Cardiac muscle cell (in vitro differentiated cells and primary cell): ENCODE measurements at places on chromosomes 4 and X.

- no peak overlapping the region for H3K4me3 ChIP-seq
- H3K27me3 ChIP-seq = no peaks in the 10 kb centered on the region
- no peak overlapping the region for H3K27ac ChIP-seq
- peak; percentile 24 for DNase-seq
- no peaks in the 10 kb centered on the region for H3K4me1 ChIP-seq
Observed at GRCh38 chr4:69546134-69546765, 50.5 kb upstream of the UGT2B4 start.

- H3K27ac ChIP-seq = no peak overlapping the region
- H3K27me3 ChIP-seq = no peaks in the 10 kb centered on the region
- H3K36me3 ChIP-seq = no peaks in the 10 kb centered on the region
- no peak for DNase-seq
Observed at GRCh38 chrX:42783451-42783850, 5.5 kb upstream of the PPP1R2C start.

DNA sequence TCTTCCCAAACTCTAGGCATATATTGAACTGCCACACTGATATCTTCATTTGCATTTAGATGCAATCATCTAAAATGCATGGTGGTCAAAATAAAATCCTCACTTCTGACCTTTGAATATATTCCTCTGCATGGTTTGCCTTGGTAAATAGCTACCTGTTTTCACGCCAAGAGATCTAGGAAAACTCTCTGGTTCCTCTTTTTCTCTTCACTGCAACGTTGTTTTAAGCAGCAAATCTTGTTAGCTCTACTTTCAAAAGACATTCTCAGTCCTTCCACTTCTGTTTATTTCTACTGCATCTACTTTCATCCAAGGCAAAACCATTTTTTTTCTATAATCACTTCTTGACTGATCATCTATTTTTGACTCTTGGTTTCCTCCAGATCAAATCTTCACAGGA, 1001.6 kb upstream of the GRID2 start:
- H3K27ac ChIP-seq = no peak overlapping the region
- no peaks in the 10 kb centered on the region for H3K4me1 ChIP-seq
- no peaks in the 10 kb centered on the region for H3K27me3 ChIP-seq
- no peaks in the 10 kb centered on the region for H3K36me3 ChIP-seq
- no peak for DNase-seq

GRCh38 chrX:82765811-82766210, 742.3 kb upstream of the POU3F4 start:
- H3K4me1 ChIP-seq = no peaks in the 10 kb centered on the region
- no peak for DNase-seq
- H3K4me3 ChIP-seq = no peak overlapping the region
- H3K36me3 ChIP-seq = no peaks in the 10 kb centered on the region
- no peaks in the 10 kb centered on the region for H3K27me3 ChIP-seq

- H3K4me3 ChIP-seq = peak overlapping the region; percentile 54
- no peaks in the 10 kb centered on the region for H3K4me1 ChIP-seq
- DNase-seq = no peak
- no peak overlapping the region for H3K27ac ChIP-seq
Observed at GRCh38 chrX:132956421-132957210, 1.8 kb downstream of the HS6ST2 start.

- DNase-seq = no peak
- no peaks in the 10 kb centered on the region for H3K27me3 ChIP-seq
- H3K27ac ChIP-seq = no peak overlapping the region
- H3K36me3 ChIP-seq = no peaks in the 10 kb centered on the region
- no peaks in the 10 kb centered on the region for H3K4me1 ChIP-seq
Observed at GRCh38 chr4:138414202-138414601, 172.1 kb upstream of the SLC7A11 start.

GRCh38 chr4:85952972-85953650, 406.7 kb downstream of the MAPK10 start:
- H3K4me1 ChIP-seq = no peaks in the 10 kb centered on the region
- H3K4me3 ChIP-seq = no peak overlapping the region
- H3K36me3 ChIP-seq = no peaks in the 10 kb centered on the region
- DNase-seq = no peak
- no peaks in the 10 kb centered on the region for H3K27me3 ChIP-seq

GRCh38 chr4:89357340-89357739, 49.7 kb upstream of the GPRIN3 start:
- no peak for DNase-seq
- H3K36me3 ChIP-seq = no peaks in the 10 kb centered on the region
- H3K27ac ChIP-seq = no peak overlapping the region
- H3K4me3 ChIP-seq = no peak overlapping the region
- H3K27me3 ChIP-seq = no peaks in the 10 kb centered on the region
- peaks cover 6% of the 10 kb centered on the region for H3K4me1 ChIP-seq

GRCh38 chr4:24808261-24808660, 12.9 kb downstream of the SOD3 start:
- peaks cover 6% of the 10 kb centered on the region for H3K4me1 ChIP-seq
- H3K27ac ChIP-seq = no peak overlapping the region
- H3K4me3 ChIP-seq = no peak overlapping the region
- no peaks in the 10 kb centered on the region for H3K36me3 ChIP-seq

DNA sequence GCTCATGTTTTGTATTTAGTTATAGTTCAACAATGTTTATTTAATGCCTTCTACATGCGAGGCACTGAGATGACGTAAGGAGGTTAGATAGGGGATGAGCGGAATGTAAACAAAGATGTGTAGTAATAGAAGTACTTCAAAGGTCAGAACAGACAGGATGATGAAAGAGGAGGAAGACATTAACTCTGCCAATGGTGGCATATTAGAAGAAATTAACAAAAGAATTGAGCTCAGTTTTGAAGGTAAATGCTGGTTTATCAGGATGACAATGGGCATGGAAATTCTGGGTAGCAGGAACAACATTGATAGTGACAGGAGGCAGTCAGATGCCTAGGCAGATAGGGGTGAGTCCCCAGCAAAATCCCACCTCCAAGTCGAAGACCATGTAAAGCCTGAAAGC, 62.3 kb upstream of the PGRMC2 start:
- DNase-seq = peak; percentile 80
- H3K4me3 ChIP-seq = no peak overlapping the region
- H3K4me1 ChIP-seq = peaks cover 16% of the 10 kb centered on the region
- no peaks in the 10 kb centered on the region for H3K36me3 ChIP-seq

DNA sequence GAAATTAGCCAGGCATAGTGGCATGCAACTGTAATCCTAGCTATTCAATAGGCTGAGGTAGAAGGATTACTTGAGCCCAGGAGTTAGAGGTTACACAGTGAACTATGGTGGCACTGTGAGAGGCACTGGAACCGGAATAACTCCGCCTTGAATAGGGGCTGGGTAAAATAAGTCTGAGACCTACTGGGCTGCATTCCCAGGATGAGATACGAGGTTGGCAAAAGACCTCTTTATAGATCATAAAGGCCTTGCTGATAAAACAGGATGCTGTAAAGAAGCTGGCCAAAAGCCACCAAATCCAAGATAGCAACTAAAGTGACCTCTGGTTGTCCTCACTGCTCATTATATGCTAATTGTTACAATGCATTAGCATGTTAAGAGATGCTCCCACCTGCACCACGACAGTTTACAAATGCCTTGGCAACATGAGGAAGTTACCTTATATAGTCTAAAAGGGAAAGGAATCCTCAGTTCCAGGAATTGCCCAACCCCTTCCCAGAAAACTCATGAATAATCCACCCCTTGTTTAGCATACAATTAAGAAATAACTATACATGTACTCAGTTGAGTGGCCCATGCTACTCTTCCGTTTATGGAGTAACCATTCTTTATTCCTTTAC, 88.6 kb downstream of the CENPC start:
- DNase-seq = no peak
- no peaks in the 10 kb centered on the region for H3K4me1 ChIP-seq
- H3K27ac ChIP-seq = no peak overlapping the region

- no peak for DNase-seq
- H3K4me3 ChIP-seq = no peak overlapping the region
- H3K4me1 ChIP-seq = no peaks in the 10 kb centered on the region
- H3K27me3 ChIP-seq = no peaks in the 10 kb centered on the region
Observed at GRCh38 chr4:11313157-11313943, 115.3 kb downstream of the HS3ST1 start.

- peak overlapping the region; percentile 85 for H3K27ac ChIP-seq
- H3K4me1 ChIP-seq = peaks cover 11% of the 10 kb centered on the region
- H3K36me3 ChIP-seq = no peaks in the 10 kb centered on the region
- H3K4me3 ChIP-seq = peak overlapping the region; percentile 44
Observed at GRCh38 chrX:40176351-40177116, 78.8 kb upstream of the BCOR start.

DNA sequence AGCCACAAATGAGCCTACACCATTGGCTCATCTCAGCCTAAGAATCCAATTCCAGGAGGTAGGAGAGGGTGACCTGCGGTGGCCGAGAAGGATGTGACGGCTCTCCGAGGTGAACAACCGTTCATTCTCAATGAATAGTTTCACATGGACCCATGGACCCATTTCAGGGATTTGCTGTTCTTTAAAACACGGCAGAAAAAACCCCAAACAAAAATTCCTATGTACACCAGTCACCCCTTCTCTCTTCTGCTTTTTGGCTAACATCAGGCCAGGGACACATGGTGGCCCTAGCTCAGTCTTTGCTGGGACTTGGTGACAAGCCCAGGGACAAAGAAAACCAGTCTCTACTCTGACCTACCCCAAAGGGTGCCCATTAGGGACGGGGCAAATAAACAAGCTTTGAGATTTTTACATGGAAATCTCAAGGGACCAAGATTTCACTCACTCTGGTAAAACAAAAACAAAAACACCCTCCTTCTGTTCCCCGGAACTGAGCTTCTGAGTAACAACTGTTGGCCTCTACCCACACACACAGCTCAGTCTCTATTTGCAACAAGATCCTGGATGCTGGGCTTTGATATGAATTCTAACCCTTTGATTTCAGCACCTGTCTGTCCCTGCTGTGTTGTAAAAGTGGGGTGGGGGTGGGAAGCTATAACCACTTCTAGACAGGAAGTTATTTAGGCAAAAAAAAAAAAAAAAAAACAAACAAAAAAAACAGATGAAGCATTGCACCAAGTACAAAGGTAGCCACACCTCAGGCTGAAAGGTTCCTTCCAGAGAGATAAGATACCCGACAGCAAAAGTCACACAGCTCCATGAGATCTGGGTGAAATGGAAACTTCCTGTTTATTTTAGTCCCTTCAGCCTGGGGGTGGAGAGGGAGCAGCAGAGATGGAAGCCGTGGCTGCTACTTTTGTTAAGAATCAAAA, 49.0 kb downstream of the DDX3X start:
- H3K27me3 ChIP-seq = no peaks in the 10 kb centered on the region
- peak; percentile 50 for DNase-seq
- H3K4me3 ChIP-seq = no peak overlapping the region
- H3K36me3 ChIP-seq = no peaks in the 10 kb centered on the region
- H3K4me1 ChIP-seq = no peaks in the 10 kb centered on the region
- H3K27ac ChIP-seq = no peak overlapping the region

- no peak overlapping the region for H3K4me3 ChIP-seq
- no peaks in the 10 kb centered on the region for H3K4me1 ChIP-seq
- no peak for DNase-seq
- no peak overlapping the region for H3K27ac ChIP-seq
Observed at GRCh38 chr4:7524064-7524682, 89.4 kb upstream of the PSAPL1 start.

GRCh38 chrX:42943051-42943974, 165.3 kb upstream of the PPP1R2C start:
- no peak overlapping the region for H3K27ac ChIP-seq
- no peaks in the 10 kb centered on the region for H3K27me3 ChIP-seq
- no peak overlapping the region for H3K4me3 ChIP-seq
- H3K36me3 ChIP-seq = no peaks in the 10 kb centered on the region
- DNase-seq = peak; percentile 3

GRCh38 chrX:10922159-10922558, 189.0 kb upstream of the HCCS start:
- peak; percentile 84 for DNase-seq
- no peak overlapping the region for H3K4me3 ChIP-seq
- no peaks in the 10 kb centered on the region for H3K36me3 ChIP-seq
- no peaks in the 10 kb centered on the region for H3K27me3 ChIP-seq

DNA sequence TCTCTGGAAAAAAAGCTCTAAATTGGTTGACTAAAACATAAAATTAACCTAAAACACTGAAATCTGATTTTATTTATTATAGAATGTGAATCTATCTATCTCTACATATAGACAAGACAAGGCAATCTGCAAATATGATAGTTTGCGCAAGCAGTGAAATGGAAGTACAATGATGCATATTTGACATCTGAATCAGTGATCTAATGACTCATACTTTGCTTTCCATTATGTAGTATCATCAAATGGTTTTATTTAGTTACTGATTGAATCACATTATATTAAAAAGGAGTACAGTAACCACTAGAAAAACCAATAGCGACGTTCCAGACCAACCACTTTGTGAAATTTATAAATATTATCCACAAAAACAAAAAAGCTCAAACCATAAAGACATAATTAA, 1969.3 kb downstream of the PCDH7 start:
- no peaks in the 10 kb centered on the region for H3K4me1 ChIP-seq
- H3K27ac ChIP-seq = no peak overlapping the region
- H3K36me3 ChIP-seq = no peaks in the 10 kb centered on the region
- DNase-seq = no peak
- H3K4me3 ChIP-seq = no peak overlapping the region

- H3K36me3 ChIP-seq = no peaks in the 10 kb centered on the region
- no peak overlapping the region for H3K27ac ChIP-seq
- peaks cover 7% of the 10 kb centered on the region for H3K4me1 ChIP-seq
- H3K27me3 ChIP-seq = no peaks in the 10 kb centered on the region
- DNase-seq = peak; percentile 21
- no peak overlapping the region for H3K4me3 ChIP-seq
Observed at GRCh38 chr4:172142281-172142741, 329.1 kb downstream of the GALNTL6 start.

DNA sequence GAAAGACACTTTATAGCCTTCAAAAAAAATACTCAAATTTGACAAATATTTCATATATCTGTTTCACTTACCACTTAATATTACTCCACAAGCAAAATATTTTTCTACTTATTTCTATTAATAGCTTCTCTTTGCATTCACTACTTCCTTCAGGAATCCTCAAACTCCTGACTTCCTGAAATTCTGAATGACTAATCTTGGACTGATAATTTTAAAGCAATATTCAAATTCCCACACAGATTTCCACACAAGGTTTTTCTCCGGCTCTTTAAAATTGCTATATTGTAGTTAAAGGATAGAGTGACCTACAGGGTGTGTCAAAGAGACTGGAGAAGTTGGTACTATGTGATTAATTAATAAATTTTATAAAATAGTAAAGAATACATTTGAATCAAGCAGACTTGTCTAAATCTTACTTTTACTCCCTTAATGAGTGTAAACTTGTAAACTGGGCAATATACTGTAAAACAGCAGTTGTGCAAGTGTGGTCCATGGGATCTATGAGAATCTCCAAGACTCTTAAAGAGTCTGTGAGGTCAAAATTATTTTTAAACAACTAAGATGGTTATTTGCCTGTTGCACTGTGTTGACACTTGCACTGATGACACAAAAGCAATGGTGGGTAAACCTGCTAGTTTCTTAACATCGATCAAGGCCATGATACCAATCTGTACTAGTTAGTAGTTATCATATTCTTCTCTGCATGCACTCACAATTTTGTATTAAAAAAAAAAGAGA, 44.5 kb downstream of the ANKRD17 start:
- H3K4me3 ChIP-seq = no peak overlapping the region
- H3K36me3 ChIP-seq = no peaks in the 10 kb centered on the region
- no peak for DNase-seq
- no peaks in the 10 kb centered on the region for H3K27me3 ChIP-seq
- H3K4me1 ChIP-seq = no peaks in the 10 kb centered on the region

- H3K27me3 ChIP-seq = no peaks in the 10 kb centered on the region
- no peak for DNase-seq
- no peak overlapping the region for H3K4me3 ChIP-seq
- no peak overlapping the region for H3K27ac ChIP-seq
Observed at GRCh38 chr4:121973816-121974215, 22.0 kb upstream of the TRPC3 start.

- no peaks in the 10 kb centered on the region for H3K27me3 ChIP-seq
- no peaks in the 10 kb centered on the region for H3K4me1 ChIP-seq
- H3K27ac ChIP-seq = no peak overlapping the region
- H3K36me3 ChIP-seq = no peaks in the 10 kb centered on the region
- DNase-seq = peak; percentile 89
Observed at GRCh38 chrX:39736216-39737211, 361.2 kb downstream of the BCOR start.
